Vagina (tissue), 2 donors: ENCODE measurements at places on chromosomes 5 and 9.

GRCh38 chr9:112446080-112446479 is 40.5 kb upstream of the KIAA1958 start:
- no peaks in the 10 kb centered on the region for H3K27me3 ChIP-seq
- no peak overlapping the region for H3K4me3 ChIP-seq
- H3K27ac ChIP-seq, result peak overlapping the region; percentile 39
- H3K36me3 ChIP-seq, result peaks cover 6% of the 10 kb centered on the region

DNA sequence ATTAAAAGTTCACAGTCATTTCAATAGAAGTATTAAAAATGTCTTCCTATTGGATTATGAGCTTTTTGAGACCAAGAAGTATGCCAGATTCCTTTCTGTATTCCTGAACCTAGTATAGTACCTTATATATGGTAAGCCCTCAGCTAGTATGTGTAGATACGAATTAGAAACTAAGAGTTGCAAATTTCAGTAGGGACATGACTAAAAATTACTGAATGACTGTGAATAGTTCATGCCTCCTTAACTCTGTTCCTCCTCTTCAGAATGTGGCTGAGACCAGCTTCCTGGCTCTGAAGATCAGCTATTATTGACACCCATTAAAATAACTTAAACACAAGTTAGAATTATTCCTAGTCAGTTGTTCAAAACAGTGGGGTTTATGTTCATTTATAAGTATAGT is 19.7 kb downstream of the KDM3B start:
- peaks cover 42% of the 10 kb centered on the region for H3K4me1 ChIP-seq
- H3K36me3 ChIP-seq, result peaks cover 4% of the 10 kb centered on the region
- H3K4me3 ChIP-seq, result no peak overlapping the region

- no peak overlapping the region for H3K27ac ChIP-seq
- H3K4me1 ChIP-seq, result no peaks in the 10 kb centered on the region
- DNase-seq, result no peak
- no peaks in the 10 kb centered on the region for H3K36me3 ChIP-seq
Measured at GRCh38 chr9:133855802-133856521, 117.8 kb upstream of the SARDH start.

DNA sequence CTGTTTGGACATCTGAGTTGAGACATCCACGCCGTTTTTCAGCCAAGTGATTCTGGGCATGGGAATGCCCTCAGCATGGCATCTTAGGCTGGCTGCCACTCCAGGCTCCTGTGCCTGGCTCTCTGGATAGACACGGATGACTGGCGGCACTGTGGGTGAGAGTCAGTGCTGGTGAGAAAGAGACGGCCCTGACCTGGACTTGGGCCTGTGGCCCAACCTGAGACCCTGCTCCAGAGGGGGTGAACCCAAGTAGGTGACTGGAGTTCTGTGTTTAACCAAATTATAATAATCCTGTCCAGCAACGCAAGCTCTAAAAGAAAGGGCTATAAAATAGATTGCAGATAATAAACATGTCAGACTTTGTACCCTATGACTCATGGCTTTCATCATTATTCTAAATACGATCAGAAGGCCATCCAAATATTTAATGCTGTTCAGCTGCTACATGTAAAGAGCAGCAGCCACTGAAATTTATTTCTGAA is 173.9 kb downstream of the HSPA4 start:
- DNase-seq, result no peak
- H3K27me3 ChIP-seq, result no peaks in the 10 kb centered on the region
- peaks cover 32% of the 10 kb centered on the region for H3K4me1 ChIP-seq
- H3K27ac ChIP-seq, result no peak overlapping the region
- no peaks in the 10 kb centered on the region for H3K36me3 ChIP-seq
- no peak overlapping the region for H3K4me3 ChIP-seq

GRCh38 chr5:573976-574375 is 38.2 kb upstream of the CEP72 start:
- H3K27ac ChIP-seq, result no peak overlapping the region
- H3K27me3 ChIP-seq, result no peaks in the 10 kb centered on the region
- H3K4me1 ChIP-seq, result no peaks in the 10 kb centered on the region
- DNase-seq, result no peak
- no peak overlapping the region for H3K4me3 ChIP-seq

GRCh38 chr9:36903541-36904435 is 130.3 kb downstream of the PAX5 start:
- no peak overlapping the region for H3K27ac ChIP-seq
- H3K36me3 ChIP-seq, result no peaks in the 10 kb centered on the region
- no peak for DNase-seq
- H3K4me3 ChIP-seq, result no peak overlapping the region
- H3K4me1 ChIP-seq, result peaks cover 6% of the 10 kb centered on the region

- H3K4me3 ChIP-seq, result no peak overlapping the region
- no peaks in the 10 kb centered on the region for H3K27me3 ChIP-seq
- no peak overlapping the region for H3K27ac ChIP-seq
- no peaks in the 10 kb centered on the region for H3K36me3 ChIP-seq
- peaks cover 12% of the 10 kb centered on the region for H3K4me1 ChIP-seq
Measured at GRCh38 chr5:16853518-16853917, 82.6 kb downstream of the MYO10 start.

DNA sequence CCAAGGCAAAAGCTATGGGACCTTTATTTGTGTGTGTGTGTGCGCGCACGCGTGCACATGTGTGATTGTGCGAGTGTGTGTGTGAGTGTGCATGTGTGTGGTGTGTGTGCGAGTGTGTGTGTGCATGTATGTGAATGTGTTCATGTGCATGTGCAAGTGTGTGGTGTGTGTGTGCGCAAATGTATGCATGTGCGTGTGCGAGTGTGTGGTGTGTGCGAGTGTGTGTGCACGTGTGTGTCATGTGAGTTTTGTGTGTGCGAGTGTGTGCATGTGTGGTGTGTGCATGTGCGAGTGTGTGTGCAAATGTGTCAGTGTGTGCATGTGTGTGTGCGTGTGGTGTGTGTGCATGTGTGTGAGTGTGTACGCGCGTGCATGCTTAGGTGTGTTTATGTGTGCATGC is 11.1 kb upstream of the GLT6D1 start:
- H3K4me3 ChIP-seq, result no peak overlapping the region
- H3K4me1 ChIP-seq, result no peaks in the 10 kb centered on the region
- H3K36me3 ChIP-seq, result no peaks in the 10 kb centered on the region
- DNase-seq, result peak; percentile 67
